ENCODE measurements at places on chromosomes 12 and 14.

DNA sequence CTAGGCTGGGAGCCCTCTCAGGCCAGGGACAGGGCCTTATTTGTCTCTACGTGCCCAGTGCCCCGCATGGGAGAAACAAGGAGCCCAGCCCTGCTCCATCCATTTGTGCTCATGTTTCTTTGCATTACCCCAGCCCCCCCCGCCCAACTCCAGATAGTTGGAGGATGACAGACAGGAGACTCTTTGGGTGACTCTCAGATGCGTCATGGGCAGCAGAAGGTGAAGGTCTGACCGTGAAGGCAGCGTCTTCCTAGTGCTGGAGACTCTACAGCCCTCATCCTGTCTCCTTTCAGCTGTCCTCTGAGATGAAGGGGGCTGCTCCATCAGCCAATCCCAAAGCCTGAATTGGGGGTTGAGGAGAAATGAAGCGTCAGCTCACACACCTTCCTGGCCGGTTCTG lies 283 bp upstream of the PSMB11 start:
- DNase-seq = no peak

DNA sequence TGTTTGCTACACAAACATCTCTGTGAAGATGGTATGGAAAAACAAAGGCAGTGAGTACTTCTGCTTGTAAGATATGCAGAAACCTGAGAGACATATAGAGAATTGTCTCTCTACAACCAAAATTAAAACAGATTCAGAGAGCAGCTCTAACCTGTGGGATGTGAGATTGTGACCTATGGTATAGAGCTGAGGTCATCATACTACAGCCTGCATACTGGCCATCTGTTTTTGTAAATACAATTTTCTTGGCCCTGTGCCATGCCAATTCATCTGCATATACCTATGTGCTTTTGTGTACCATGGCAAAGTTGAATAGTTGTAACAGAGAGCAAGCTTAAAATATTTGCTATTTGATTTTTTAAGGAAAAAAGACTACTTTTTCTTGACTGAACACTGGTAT lies 99.6 kb downstream of the LMO3 start:
- no peak for DNase-seq

GRCh38 chr12:13811061-13811460 lies 170.3 kb downstream of the GRIN2B start:
- DNase-seq = no peak

DNA sequence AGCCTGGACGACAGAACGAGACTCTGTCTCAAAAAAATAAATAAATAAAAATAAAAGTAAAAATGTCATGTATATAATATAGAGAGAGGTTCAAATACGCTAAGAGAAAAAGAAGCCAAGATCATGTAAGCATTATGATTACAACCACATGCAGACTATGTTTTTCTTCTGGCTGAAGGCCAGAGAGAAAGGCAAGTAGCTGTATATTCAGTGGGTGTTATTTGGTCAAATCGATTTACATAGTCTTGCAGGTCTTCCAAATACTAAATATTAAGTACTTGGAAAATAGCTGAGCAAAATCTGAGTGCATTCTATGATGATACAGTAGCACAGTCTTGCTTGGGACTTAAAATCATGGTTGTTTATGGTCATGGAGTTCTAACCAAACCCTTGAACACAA lies 758.0 kb downstream of the DIO2 start:
- no peak for DNase-seq

GRCh38 chr12:58532855-58533608 lies 387.3 kb downstream of the LRIG3 start:
- no peak for DNase-seq

- no peak for DNase-seq
Observed at GRCh38 chr14:68780358-68781160, 12.3 kb downstream of the ZFP36L1 start.

- no peak for DNase-seq
Observed at GRCh38 chr14:26414926-26415325, 182.9 kb downstream of the NOVA1 start.

DNA sequence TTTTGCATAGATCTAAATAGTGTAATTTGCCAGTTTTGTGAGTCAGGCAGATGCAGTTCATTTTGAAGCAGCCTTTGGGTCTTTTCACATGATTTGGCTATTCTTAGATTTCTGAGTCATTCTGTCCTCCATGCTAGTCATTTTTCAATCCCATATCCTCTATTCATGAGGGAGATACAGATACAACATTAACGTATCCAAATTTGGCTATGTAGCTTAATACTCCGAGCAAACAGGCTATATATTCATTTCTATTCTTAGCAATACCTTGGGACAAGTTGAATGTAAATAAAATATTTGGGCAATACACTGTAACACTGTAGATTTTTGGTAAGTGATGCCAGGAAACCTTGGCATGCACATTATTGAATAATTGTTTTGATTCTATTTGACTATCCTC lies 270.7 kb upstream of the PDE3A start:
- no peak for DNase-seq

DNA sequence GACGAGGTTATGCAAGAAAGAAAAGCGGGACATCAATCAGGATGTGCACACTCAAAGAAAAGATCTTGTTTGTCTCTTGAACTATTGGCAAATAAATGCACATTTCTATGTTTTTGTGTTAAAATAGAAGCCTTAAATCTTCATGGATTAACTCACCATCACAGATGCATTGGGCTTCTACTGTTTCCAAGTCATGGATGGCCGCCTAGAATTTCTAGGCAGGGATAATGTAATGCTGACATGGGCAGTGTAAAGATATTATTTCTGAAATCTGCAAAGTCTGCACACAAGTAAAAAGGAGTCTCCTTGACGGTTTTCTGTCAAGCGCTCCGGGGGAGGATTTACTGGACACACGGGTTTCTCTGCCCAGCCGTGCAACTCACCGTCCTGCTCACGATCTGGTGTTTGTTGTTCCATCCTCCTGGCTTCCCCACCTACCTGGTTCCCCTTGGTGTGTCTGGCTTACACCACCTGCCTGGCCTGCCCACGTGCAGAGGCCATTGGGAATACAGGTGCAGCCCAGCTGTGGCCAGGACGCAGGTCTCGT lies 103.3 kb upstream of the FZD10 start:
- DNase-seq = no peak

- DNase-seq = no peak
Observed at GRCh38 chr12:123696646-123697045, 15.5 kb upstream of the ATP6V0A2 start.

DNA sequence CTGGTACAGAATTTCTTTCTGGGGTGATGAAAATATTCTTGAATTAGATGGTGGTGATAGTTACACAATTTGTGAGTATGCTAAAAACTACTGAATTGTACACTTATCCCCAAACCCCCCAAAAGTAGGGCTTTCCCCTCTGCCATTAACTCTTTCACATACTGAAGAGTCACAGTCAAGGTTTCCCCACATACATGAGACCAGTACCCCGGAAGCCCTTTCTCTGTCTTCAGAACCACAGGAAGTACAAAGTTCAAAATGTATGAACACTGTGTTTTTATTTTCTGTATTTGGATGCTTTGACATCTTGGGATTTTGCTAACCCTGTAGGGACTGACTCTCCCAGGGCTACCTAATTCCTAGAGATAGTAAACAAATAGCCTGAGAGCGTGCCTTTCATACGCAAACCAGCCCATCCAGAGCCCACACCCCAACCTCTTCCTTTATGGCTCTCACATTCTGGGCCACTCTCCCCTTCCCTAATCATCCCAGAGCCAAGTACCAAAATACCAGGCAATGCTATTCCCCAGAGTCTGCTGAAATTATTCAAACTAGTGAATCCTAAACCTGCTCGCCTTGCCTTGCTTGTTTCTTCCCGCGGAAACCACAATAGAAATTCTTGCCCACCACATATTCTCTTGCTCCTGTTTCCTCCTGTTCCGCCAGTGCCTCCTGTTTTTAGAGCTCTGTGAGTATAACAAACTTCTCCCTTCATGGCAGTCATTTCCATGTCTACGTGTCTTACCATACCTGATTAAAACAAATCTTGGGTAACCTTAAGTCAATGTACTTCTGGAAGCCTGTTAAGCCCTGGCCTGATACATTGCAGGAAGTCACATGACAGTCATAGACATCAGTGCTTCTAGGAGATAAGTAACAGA lies 524.8 kb downstream of the FUT8 start:
- no peak for DNase-seq

DNA sequence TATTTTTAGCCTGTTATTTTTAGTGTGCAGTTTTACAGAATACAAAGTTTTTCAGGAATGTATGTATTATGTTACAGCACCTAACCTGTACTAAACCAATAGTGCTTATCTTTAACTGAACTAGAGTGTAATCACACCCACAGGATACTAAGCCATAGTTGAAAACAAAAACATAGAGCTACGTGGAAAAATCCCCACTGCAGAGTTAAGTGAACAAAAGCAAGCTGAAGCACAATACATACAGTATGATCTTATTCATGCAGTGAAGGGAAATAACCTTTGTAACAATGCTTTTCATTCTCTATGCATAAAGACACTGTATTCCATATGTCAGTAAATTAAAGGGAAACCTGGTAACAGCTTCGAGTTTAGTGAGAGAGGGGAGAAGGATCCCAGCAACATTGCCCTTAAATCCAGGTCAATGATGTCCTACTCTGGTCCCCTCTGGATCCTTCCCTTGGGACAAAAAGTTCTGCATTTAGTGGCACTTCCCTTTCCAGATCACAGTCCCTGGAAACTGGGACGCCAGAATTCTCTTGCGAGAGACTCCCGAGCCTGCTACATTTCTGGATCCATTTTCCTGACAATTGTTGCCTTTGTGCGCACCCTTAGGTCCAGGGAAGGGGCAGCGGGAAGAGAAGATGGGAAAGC lies 121.3 kb upstream of the CCND2 start:
- no peak for DNase-seq

GRCh38 chr14:27917896-27918295 lies 848.7 kb upstream of the FOXG1 start:
- no peak for DNase-seq

GRCh38 chr12:60191676-60192359 lies 596.0 kb downstream of the SLC16A7 start:
- DNase-seq = no peak

DNA sequence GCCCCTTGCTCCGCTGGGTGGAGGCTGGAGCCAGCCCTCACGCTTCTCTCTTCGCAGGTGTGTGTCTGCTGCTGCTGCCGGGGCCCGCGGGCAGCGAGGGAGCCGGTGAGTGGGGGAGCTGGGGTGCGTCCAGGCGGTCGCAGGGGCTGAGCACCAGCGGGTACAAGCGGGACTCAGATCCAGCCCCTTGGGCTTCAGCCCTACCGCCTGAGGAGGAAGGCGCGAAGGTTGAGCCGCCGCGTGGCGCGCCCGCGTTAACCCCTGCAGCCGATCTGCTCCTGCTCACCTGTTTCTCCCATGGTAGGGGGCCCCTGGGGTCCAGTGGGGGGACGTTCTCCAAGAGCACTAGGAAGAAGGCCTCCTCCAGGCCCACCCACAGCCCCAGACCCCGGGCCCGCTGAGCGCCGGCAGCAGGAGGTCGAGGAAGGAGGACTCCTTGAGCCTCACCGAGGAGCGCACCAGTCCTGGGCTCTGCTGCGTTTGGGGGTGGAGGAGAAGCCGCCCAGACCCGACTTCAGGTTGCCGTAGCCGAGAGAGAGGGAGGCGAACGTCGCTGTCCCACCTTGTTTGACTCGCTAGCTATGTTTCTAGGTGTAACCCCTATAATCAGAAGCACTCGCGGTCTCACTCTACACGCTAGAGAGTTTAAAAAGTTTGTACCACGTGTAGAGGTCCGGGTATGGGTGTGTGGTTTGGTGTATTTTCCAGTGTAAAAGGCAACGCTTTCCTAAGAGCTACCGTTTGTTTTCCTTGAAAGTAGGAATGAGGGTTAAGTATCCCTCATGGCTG lies 834 bp downstream of the COCH start:
- DNase-seq = no peak

DNA sequence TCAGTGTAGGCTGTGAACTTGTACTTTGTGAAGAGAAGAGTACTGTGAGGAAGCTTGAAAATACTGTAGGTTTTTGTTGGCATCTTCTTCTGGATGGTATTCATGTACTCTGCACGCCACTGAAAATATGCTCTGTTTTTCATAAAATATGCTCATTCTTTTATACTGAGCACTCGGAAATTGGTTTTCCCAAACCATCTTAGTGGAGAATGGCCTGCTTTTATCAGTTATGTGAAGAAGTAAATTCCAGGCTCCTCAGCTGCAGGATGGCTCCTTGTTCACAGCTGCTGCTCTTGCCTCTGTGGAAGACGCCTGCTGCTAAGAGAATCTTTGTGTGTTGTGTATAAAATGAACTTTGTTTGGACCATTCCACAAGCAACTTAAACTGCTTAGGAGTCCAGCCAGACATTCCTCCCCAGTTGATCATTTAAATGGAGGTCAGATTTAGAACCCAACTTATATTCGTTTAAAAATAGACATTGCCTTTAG lies 443.5 kb upstream of the RGS6 start:
- DNase-seq = no peak

DNA sequence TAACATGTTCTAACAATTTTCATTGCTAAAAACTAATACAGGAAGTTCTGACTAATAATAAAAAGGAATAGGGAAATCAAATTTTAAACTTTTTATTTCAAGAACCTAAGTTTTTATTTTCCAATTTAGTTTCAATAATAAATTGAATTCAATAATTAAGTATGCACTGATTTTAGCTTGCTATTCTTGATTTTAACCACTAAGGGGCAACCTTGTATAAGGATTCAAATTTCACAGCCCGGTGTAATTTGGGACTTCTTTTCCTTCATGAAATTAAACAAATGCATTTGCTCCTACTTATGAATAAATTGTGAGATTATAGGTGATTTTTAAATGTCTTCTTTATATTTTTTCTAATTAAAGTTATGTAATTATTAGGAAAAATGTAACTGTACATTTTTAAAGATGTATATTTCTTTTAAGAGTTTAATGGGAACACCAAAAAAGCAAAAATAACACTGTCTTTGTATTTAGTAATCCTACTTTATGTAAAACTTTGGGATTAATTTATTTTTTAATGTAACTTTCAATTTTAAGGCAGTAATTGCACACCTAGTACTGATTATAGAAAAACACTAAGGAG lies 241.4 kb upstream of the PDZRN4 start:
- DNase-seq = no peak

DNA sequence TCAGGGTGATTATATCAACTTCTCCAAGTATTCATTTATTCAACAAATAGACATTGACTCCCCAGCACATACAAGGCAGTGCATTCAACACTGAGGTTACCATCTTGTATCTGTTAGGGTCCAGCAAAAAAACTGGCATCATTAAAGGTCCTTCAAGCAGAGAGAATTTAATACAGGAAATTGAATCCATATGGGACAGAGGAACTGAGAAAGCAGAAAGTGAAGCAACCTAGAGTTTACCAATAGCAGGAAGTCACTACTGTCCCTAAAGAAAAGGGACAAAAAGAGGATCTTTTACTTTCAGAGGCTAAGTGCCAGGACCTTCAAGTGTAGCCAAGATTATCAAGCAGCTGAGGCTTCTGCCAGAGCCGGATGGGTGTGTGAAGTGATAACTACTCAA lies 237.8 kb upstream of the TBX3 start:
- DNase-seq = no peak

GRCh38 chr14:104267895-104268294 lies 129.5 kb downstream of the KIF26A start:
- DNase-seq = no peak

GRCh38 chr14:47277703-47278102 lies 397.7 kb downstream of the MDGA2 start:
- DNase-seq = no peak

All from T-helper 9 cell (primary cell).